NCI-H1048 (cell line): ENCODE measurements at places on chromosomes 5 and 9.

- DNase-seq = no peak
Measured at GRCh38 chr5:72452515-72453245, 54.5 kb downstream of the ZNF366 start.

DNA sequence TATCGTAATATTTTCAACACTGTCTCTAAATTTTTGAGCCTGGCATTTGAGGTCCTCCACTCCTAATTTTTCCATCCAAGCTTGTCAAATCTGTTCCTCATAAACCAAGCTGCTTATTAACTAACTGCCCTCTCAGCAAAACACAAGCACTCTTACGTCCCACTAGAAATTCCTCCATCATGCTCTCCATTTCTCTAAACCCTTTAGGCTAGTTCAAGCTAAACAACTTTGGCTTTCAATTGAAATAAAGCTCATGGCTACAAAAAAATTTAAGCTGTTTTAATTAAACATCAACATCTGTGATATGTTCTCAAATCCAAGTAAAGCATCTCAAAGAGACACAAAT lies 45.7 kb downstream of the RNF145 start:
- no peak for DNase-seq

DNA sequence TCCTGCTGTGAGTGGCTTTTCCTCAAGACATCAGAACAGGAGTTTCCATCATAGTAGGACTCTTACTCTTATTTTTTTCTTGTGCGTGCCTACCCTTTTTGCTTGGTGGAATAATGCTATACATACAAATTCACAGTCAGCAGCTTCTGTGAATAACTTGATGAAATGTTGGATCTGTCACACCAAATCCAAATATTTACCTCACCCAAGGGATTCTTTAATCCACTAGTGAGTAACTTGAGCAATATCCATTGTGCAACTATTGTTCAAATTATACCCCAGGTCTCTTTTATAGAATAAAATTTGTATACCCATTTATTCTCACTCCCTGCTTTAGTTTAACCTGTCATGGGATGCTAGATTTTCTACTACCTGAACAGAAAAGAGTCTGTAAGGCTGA lies 1078.3 kb upstream of the EDIL3 start:
- no peak for DNase-seq

DNA sequence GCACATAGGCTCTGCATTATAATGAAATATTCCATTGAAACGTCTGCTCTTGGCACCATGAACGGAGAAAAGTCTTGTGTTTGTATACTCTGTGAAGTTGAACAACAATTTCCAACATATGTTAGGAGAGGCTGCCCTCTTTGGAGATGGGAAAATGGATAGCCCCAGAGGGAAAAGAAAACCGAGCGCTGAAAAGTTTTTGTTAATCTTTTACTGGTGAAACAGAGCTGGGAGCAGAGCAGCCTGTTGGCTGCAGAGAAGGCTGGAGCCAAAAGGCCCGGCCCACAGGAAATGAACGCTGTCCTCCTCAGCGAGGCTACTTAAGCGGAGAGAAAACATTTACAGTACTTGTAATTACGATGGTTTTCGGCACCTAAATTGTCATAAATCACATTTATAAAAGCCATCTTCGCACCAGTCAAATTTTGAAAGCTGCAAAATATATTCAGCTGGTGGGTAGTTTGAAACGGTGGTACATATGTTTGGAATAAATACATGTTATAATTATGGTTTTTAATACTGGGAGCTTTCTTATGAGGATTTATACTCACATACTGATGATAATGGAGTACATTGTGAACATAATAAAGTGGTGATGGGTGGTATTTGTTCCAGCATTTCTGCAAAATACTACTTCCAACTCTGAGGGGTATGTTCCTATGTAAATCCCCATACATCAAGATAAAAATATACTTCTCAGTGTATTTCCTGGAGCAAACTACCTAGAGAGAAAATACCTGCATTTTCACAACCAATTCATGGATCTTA lies 129.6 kb upstream of the CNTLN start:
- DNase-seq = no peak

GRCh38 chr9:132063281-132063680 lies 16.4 kb downstream of the MED27 start:
- DNase-seq = no peak

GRCh38 chr9:126942399-126942798 lies 27.8 kb downstream of the RALGPS1 start:
- DNase-seq = no peak

DNA sequence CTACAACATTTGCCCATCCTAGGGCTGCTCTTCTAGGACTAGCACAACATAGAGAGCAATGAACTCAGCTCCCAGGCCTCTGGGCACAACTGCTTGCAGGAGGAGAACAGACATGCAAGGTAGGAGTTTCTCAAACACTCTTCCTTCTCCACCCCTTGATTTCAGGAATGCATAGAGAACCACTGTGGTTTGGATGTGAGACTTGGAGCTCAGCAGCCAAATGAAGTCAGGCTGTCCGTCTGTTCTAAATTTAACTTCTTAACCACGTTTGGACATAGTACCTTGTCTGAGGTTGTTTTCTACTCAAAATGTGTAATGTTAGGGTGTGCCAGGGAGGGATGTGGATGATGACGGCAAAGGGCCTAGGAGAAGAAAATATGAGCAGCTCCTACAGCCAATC lies 515.1 kb upstream of the TNC start:
- no peak for DNase-seq

- no peak for DNase-seq
Measured at GRCh38 chr5:158485047-158485446, 614.7 kb downstream of the EBF1 start.

DNA sequence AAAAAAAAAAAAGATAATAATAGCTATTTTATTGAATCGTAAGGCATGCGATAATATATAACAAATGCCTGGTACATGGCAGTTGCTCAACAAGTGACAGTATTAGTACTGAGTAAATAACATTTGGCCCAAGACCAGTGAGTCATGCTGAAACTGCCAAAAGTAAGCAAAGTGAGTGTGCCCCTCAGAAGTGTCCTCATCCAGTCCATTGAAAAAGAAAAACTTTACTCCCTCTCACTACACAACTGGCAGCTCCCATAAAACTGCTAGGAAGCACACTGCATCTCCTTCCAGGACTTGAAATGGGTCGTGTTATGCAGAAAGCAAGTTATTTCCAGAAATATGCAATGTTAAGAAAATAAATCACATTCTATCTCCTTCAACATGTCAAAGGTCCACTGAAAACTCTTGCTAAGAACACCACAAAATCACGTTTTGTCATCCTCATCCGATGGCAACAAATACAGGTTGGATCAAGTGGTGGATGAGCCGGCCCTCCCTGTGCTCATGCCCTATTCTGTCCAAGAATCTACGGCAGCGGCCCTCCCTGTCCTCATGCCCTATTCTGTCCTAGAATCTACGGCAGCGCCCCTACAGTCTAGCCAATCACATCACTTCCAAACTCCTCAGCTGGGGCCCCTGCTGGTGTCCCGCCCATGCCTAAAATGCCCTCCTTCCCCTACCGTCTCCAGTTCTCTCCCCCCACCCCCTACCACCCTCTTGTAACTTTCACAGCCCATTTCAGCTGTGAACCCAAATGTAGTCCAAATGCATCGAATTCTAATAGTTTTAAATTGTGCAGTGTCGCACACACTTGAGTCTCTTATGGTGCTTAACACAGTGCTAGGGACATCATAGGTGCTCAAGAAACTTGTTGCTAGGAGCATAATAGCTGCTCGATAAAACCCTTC lies 12.5 kb downstream of the PTCH1 start:
- DNase-seq = no peak

DNA sequence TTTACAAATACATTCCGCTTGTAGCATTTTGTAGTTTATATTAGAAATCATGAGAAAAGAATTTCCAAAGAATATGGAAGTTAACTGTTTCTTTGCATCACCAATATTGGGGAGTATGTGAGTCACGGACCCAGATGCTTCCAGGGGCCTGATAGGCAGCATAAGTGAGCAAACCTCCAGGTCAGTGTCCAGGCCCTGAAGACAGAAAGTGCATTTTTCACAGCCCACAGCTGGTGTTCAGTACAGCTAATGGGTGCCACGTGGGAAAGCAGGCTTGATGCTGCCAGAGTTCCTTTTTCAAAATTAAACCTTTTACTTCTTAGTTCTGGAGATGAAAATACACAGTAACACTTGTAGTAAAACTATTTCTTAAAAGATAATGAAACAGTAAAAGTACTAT lies 454.4 kb upstream of the ACTBL2 start:
- DNase-seq = no peak

GRCh38 chr9:15873573-15874177 lies 320.8 kb downstream of the CCDC171 start:
- DNase-seq = no peak

DNA sequence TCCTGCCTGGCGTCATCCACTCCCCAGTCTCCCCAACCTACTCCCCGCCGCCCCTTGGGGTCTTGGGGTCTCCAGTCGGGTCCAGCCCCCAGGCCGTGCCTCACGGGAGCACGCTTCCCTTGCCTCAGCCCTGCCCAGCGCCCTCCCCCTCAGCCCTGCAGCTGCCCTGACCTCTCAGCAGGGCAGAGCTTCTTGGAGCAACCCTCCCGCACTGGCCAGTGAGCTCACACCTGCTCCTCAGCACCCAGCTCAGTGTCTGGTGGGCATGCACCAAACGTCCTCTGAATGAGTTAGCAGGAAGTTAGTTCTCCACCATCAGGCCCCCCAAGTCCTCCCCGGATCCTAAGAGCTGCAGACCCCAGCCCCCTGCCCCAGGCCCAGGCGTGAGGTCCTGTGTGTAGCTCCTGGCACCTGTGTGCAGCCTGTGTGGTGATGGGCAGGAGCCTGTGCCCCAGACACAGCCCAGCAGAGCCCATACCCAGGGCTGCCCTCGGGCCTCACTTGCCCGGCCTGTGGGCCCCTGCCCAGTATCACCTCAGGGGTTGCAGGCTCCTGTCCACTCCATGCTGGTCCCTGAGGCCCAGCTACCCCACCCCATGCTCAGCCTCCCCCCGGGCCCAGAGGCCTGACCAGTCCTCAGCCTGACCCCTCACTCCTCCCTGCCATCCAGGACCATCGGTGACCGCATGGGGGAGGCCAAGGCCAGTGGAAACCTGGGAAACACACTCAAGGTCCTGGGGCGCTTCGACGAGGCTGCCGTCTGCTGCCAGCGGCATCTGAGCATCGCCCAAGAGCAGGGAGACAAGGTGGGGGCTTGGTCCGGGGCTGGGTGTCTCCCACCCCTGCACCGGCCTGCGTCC lies 8.2 kb downstream of the GPSM1 start:
- no peak for DNase-seq

- no peak for DNase-seq
Measured at GRCh38 chr9:76863832-76864231, 42.1 kb downstream of the PRUNE2 start.

- no peak for DNase-seq
Measured at GRCh38 chr5:149598966-149599365, 17.7 kb downstream of the ARHGEF37 start.

DNA sequence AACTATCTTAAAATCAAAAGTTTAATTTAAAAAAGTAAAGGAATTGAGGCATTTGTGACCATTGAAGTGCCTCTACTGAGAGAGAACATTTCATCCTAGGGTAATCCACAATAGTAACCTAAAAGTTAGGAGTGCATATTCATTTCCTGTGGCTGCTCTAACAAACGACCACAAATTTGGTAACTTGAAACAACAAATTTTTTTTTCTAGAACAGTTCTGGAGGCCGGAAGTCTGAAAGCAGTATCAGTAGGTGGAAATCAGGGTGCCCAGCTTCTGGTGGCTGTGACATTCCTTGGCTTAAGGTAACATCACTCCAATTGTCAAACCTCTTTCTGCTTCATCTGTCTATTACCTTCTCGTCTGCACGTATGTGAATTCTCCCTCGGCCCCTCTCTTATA lies 67.1 kb upstream of the SSBP2 start:
- no peak for DNase-seq

GRCh38 chr5:78235289-78235688 lies 59.2 kb downstream of the AP3B1 start:
- no peak for DNase-seq

GRCh38 chr9:4555236-4555635 lies 65.0 kb downstream of the SLC1A1 start:
- no peak for DNase-seq

DNA sequence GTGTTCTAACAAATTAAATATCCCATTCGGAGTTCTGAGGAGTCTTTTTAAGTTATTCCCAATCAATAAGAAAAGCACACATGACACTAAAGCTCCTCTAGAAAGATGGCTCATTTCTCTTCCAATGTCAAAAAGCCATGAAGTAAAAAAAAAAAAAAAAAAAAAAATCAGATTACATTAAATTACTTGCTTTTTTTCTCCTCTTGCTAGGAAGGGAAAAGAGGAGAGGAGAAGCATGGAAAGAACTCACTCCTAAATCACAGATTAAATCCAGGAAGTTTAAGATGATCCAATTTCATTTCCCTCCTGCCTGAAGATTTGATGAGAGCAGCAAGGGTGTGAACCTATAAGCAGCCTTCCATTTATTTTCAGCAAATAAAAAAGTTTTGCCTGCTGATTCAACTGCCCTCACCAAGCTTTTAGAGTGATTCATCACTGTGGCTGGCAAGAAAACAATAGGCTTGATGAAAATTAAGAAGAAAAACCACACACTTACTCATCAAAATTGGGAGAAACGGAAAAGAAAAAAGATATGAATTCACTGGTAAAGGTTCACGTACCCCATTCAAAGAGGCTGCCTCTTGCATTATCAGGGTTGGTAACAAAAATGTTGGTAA lies 19.7 kb downstream of the MYO10 start:
- no peak for DNase-seq

GRCh38 chr5:149485655-149486615 lies 65.3 kb downstream of the CSNK1A1 start:
- no peak for DNase-seq

- DNase-seq = no peak
Measured at GRCh38 chr5:131252824-131253171, 11.1 kb upstream of the CDC42SE2 start.

DNA sequence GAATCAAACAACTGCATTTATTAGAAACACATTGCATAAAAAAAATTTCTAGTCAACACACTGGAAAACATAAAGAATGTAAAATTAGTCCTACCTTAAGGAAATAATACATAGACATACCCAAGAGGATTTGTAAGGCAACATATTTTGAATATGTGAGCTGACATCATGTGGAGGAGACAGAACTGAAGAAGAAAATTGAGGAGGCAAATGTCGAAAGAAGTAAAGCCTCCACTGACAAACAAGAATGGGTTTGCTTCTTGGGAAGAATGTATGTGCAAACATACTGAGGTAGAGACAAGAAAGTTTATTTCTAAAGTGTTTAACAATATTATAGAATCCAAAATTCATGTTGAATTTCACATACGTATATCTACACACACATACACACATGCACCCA lies 363.0 kb upstream of the PDE4D start:
- no peak for DNase-seq

GRCh38 chr5:179171816-179172745 lies 111.9 kb downstream of the ZNF354C start:
- DNase-seq = no peak

DNA sequence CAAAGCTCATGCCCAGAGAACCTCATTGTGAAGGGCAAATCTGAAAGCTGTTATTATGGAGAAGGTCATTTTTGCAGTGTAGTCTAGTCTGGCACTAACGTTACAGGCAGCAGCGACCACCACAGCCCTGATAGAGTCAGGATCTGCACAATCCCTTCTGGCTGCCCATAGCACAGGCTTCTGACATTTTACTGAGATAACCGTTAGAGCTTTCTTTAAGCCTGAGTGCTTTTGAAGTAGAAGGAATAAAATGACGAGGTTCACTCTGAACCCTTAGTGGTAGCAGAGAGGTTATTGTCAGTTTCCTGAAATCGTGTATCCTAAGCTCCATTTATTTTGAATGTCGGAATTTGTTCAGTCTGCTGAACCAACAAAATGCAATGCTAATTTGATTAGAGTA lies 505.1 kb downstream of the CDH12 start:
- no peak for DNase-seq
